ENCODE measurements at places on chromosomes 6 and 20.

DNA sequence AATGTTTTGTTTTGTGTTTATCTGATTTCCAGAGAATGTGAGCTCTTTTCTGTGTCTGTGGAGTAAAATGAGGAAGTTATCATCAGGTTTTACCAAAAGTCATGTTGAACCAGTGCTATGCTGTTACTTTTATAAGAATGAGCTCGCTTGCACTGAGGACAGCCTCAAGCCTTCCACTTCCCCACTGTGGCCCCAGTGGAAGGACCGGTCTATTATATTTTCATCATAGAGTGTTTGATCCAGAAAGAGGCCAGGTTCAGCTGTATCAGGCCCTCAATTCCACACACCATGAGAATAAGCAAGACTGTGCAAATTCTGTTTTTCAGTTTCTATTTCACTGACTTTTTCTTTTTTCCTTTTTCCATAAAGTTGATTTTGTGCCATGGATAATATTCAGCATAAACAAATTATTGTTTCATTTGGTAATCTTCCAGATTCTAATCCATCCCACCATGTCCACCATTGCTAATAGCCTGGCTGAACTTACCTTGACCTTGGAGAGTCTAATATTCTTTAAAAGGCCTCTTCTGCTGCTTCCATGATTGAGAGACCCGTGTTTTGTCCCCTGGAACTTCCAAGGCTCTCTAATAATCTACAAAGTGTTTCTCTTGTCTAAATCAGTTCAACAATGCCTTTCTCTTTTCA is 286.2 kb downstream of the THBS2 start:
- DNase-seq: no peak

DNA sequence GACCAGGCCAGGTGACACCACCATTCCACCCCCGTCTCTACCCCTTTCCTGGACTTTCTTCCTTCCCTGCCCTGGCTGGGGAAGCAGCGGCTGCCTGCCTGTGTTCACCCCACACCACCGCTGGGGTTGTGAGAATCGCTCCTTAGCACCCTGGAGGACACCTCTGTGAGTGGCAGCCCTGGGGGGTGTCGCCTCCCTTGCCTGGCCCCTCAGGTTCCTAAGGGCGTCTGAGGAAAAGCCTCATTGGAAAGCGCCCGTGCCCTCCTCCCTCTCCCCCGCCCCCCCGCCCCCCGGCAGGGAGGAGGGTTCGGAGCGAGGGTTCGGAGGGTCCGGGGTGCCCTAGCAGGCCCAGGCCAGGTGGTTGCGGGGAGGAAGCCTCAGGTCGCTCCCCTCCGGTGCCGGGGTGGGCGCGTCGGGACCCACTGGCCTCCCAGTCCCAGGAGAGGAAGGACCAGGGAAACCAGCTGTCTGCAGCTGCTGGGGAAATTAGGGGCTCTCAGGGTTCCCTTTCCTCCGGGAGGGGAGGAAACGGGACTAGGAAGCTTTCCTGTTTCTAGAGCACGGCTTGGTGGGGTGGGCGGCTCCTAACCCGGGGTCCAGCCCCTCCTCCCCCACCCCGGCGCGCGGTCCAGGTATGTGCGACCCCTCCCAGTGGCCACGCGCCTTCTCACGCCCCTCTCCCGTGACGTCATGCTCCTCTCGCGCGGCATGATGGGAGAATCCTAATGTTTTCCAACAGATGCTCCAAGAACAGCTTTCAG is at the start of gene PHACTR3:
TSS of gene PHACTR3 (plus strand) at position 760 of the 761 bp plus-strand sequence. CDS start 475 bp downstream, outside the sequence.
- DNase-seq: no peak

DNA sequence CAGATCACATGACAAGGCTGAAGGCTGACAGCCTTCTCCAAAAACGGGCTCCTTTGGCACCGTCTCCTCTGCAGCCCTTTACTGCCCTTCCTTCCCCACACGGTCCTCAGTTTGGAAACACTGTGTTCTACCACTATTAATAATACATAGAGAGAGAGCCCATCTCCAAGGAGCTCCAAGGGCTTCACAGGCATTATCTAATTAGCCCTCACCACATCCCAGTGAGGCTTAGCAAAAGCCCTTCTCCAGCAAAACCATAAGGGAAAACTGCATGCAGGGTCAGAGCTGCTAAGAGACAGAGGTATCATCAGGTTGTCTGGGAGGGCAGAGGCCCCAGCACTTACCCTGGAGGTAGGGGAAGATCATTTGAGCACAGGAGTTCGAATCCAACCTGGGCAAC is 169.3 kb upstream of the JARID2 start:
- no peak for DNase-seq

- DNase-seq: no peak
These were observed 61.5 kb downstream of the SYNE1 start for GRCh38 chr6:152575621-152576150.

DNA sequence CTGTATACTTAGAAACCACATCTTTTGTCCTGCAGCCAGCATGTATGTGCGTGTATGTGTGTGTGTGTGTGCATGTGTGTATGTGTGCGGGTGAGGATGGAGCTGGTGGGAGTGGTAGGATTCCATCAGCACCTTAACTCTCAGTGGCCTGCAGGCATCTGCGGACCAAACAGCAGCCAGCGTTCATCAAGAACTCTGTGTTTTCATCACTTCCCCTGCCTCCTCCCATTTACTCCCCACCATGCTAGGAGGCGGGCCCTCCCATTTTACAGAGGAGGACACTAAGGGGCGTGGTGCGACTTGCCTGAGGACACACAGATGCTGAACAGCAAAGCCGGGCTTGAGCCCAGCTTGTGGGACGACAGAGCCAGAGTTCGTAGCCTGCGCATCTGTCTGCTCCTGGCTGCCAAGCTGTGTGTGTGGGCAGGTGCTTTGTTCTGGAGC is 8.9 kb downstream of the VSTM2L start:
- DNase-seq: no peak

DNA sequence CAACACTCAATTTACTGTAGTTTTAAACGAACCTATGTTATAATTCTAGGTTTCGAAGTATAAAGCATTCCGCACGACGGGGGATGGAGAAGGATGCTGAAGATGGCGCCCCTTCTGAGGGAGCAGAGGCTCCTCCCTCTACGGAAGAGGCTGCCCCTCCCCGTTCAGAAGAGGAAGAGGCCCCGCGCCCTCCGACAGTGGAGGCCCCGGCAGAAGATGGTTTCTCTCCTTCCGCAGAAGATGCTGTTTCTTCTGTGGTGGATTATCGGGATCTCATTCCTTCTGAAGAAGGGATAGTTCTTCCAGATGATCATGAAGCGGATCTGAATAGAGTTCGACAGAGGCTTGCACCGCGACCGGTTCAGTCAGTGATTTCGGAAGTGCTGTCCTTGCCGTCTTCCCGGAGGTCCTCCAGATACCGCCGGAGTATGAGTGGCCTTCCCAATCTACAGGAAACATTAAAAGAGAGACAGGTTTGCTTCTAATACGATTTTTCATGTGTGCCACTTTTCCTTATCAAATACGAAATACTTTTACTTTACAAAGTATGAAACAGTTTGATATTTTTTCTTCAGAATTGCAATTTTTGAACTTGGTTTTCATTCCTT is 7.7 kb downstream of the DNAH8 start:
- no peak for DNase-seq

- DNase-seq: no peak
These were observed 580.7 kb downstream of the MAFB start for GRCh38 chr20:40108321-40108720.

DNA sequence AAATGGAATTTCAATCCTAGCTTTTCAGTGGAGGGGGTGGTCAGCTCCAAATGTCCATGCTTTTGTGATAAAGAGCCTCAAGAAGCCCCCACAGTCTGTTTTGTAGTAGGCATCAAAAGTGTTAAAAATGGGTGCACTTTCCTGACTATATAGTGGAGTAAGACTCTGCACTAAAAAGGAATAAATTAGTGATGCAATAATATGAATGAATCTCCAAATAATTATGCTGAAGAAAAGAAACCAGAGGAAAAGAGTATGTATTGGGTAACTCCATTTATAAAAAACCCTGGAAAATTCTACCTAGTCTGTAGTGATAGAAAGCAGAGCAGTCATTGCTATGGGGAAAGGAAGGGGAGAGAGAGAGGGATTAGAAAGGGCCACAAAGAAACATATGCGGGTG is 310.4 kb upstream of the SUPT3H start:
- DNase-seq: no peak
